ENCODE measurements at places on chromosomes 16 and 17.
A peak's percentile ranks its signal among the peaks of the same experiment; 100 is the strongest.

- DNase-seq = no peak
Observed at GRCh38 chr16:87724490-87725291, 41.1 kb downstream of the KLHDC4 start.

GRCh38 chr17:44633998-44634397, 22.3 kb upstream of the MEIOC start:
- no peak for DNase-seq

GRCh38 chr17:33055746-33056145, 64.1 kb downstream of the SPACA3 start:
- DNase-seq = no peak

GRCh38 chr16:11635113-11635652, 33.1 kb upstream of the SNN start:
- DNase-seq = no peak

DNA sequence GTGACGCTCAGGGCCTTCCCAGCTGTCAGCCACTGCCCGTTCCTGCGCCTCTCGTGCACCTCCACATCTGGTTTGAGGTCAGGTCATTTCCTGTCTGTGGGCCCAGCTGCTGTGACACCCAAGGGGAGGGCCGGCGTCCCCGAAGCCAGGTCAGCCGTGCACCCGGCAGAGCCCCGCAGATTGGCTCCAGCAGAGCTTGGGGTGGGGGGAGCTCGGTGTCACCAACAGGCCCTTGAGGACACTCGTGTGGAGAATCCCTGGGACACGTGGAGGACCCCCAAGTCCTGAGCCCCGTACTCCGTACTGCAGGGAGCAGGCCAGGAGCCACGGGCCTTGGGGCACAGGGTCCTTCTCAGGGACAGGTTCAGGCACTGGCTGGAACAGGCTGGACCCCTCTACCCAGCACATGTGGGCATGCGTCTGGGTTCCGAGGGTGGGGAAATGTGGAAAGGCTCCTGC, 4.8 kb downstream of the SPATA2L start:
- peak; percentile 29 for DNase-seq

- no peak for DNase-seq
Observed at GRCh38 chr17:43599835-43600234, 53.7 kb upstream of the ETV4 start.

Measured in central memory CD4-positive, alpha-beta T cell (primary cell).